ENCODE measurements at places on chromosomes 5 and 9.

- no peaks in the 10 kb centered on the region for H3K4me1 ChIP-seq
- H3K36me3 ChIP-seq, result no peaks in the 10 kb centered on the region
- H3K4me3 ChIP-seq, result no peak overlapping the region
- no peaks in the 10 kb centered on the region for H3K27me3 ChIP-seq
Measured at GRCh38 chr9:81317939-81318338, 371.4 kb downstream of the TLE1 start.

DNA sequence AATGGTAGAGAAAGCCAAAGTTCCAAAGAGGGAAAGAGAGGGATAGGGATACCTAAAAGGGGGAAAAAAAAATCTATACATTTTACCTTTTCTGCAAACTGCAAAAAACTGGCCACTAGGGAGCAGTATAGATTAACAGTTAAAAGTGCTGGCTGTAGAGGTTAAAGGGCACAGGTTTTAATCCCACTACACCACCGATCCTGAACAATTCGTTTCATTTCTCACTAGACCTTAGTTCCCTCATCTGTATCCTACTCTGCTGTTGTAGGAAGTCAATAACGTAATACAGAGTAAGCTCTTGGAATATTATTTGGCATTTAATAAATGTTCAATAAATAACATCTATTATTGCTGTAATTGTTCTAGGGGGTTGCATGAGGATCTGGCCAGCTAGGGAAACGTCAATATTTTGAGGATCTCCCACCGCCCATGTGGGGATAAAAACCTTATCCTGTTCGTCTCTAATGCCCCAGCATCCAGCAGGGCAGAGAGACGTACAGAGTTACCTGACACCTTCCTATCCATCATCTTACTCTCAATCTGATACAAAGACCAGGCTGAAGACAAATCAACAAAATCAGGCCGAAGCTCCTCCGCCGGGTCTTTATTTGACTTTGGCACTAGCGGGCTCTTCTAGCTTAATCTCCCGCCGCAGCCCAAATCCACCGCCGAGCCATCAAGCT, 757 bp downstream of the CDC26 start:
- peaks cover 35% of the 10 kb centered on the region for H3K36me3 ChIP-seq
- peaks cover 29% of the 10 kb centered on the region for H3K4me1 ChIP-seq
- no peaks in the 10 kb centered on the region for H3K27me3 ChIP-seq
- no peak overlapping the region for H3K4me3 ChIP-seq

GRCh38 chr5:141908796-141909195, 14.9 kb upstream of the DELE1 start:
- H3K27me3 ChIP-seq, result peaks cover 28% of the 10 kb centered on the region
- H3K4me1 ChIP-seq, result peaks cover 5% of the 10 kb centered on the region
- DNase-seq, result no peak
- no peak overlapping the region for H3K27ac ChIP-seq
- H3K36me3 ChIP-seq, result no peaks in the 10 kb centered on the region

DNA sequence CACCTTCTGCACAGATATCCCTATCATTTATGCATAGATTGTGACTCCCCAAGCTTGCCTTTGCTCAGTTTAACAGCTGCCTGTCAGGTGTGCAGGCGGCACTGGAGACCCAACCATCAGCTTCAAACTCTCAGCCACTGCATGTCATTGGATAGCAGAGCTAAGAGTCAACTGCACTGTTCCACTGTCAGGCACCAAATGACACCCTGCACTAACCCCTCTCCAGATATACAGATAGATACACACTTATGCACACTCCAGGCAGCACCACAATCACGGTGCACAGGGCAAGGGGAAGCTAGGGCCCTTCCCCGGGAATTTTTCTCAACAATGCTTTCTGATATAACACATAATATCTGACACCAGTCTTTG, 142.3 kb downstream of the BNC2 start:
- no peak overlapping the region for H3K27ac ChIP-seq
- H3K36me3 ChIP-seq, result no peaks in the 10 kb centered on the region
- H3K4me1 ChIP-seq, result no peaks in the 10 kb centered on the region
- no peak overlapping the region for H3K4me3 ChIP-seq

GRCh38 chr9:5884191-5884590, 6.5 kb upstream of the MLANA start:
- H3K4me1 ChIP-seq, result peaks cover 15% of the 10 kb centered on the region
- H3K36me3 ChIP-seq, result peaks cover 4% of the 10 kb centered on the region
- no peak overlapping the region for H3K4me3 ChIP-seq
- no peak overlapping the region for H3K27ac ChIP-seq
- no peak for DNase-seq

- H3K27me3 ChIP-seq, result no peaks in the 10 kb centered on the region
- peaks cover 8% of the 10 kb centered on the region for H3K4me1 ChIP-seq
- H3K27ac ChIP-seq, result no peak overlapping the region
- no peaks in the 10 kb centered on the region for H3K36me3 ChIP-seq
Measured at GRCh38 chr9:77752554-77752953, 104.4 kb upstream of the GNA14 start.

GRCh38 chr9:76475686-76476085, 16.7 kb downstream of the GCNT1 start:
- H3K27ac ChIP-seq, result no peak overlapping the region
- H3K4me3 ChIP-seq, result no peak overlapping the region
- no peak for DNase-seq
- no peaks in the 10 kb centered on the region for H3K27me3 ChIP-seq
- peaks cover 19% of the 10 kb centered on the region for H3K4me1 ChIP-seq

GRCh38 chr5:21684992-21685391, 1168.2 kb downstream of the CDH12 start:
- no peaks in the 10 kb centered on the region for H3K36me3 ChIP-seq
- DNase-seq, result no peak
- no peaks in the 10 kb centered on the region for H3K27me3 ChIP-seq
- H3K4me1 ChIP-seq, result no peaks in the 10 kb centered on the region

- peaks cover 11% of the 10 kb centered on the region for H3K36me3 ChIP-seq
- DNase-seq, result peak; percentile 53
- peak overlapping the region; percentile 16 for H3K4me3 ChIP-seq
Measured at GRCh38 chr5:44875661-44876605, 67.2 kb downstream of the MRPS30 start.

Measured in activated CD8-positive, alpha-beta memory T cell treated with anti-CD3 and anti-CD28 coated beads, Interleukin-2, amount 10 ng/mL, durations not matched to agents 7 days and 5 days (primary cell).